ENCODE measurements at places on chromosomes 7 and 10.

GRCh38 chr10:104122225-104123107 lies 495 bp downstream of the SFR1 start:
- DNase-seq: no peak

DNA sequence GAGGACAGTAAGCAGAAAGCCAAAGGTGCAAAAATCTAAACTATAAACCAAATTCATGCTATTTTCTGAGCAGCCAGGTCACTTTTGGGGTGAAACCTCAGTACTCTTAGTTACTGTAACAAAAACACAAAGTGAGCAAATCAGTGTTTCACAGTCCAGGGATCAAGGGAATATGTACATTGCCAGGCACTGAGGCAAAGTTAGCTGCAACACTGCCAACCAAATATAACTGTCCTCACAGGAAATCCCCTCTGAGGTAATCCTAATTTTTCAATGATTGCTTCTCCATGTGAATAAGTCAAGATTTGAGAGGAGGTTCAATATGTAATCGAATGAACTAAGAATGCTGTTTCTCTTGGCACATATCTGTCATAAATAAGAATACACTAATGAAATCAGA lies 229.7 kb downstream of the TSPAN12 start:
- no peak for DNase-seq

DNA sequence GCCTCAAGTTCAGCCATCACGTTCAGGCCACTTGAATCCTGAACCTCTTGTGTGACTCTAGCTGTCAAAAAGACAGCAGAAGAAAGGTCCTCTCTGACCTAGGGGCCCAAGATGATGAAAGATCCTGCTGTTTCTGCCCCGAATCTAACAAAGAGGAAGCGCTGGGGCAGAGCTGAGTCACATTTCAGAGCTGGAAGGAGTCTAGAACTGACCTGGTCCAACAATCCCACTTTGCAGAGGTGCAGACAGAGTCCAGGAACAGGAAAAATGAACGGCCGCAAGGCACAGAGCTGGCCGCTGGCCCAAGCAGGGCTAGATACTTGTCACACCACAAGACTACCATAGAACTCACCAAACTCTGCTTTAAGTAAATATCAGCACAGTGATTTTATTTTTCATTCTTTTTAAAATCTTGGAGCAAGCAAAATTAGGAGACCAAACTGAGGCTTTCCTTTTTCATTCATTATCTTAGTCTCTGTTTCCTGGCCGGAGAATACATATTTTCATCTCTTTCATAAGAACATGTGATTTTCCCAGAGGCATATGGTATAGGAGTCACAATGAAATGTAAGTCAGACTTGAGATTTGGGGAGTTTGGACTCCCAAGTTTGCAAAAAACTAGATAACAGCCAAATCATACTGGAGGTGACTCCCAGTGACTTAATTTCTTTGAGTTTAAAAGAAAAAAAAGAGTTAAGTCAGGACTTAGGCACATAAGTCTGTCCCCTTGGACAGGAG lies 52.8 kb downstream of the CHST15 start:
- DNase-seq: no peak

- peak; percentile 67 for DNase-seq
Measured at GRCh38 chr10:73781879-73782748, at the start of gene CHCHD1. Gene CHCHD1 (plus strand): TSS chr10:73782048. CDS start chr10:73782076, 28 bp downstream.

- DNase-seq: no peak
Measured at GRCh38 chr7:79118143-79118542, 335.3 kb downstream of the MAGI2 start.

- no peak for DNase-seq
Measured at GRCh38 chr10:113069595-113069994, 119.5 kb downstream of the TCF7L2 start.

DNA sequence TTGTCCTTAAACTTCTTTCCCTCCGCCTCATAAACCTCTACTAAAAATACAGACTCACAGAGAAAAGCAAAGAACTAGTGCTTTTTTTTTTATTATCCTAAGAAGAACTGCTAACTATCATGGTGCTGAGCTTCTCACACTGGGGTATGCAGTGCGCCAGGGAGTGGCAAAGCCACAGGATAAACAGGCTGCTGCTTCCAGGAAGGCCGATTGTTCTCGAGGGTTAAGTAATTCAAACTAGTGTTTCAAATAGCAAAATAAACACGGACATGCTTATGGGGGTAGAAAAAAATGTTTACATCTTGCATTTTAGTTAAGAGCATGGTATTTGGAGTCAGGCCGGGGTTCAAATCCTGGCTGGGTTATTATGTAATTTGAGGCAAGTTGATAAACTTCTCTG lies 157.0 kb downstream of the TAX1BP1 start:
- DNase-seq: no peak

DNA sequence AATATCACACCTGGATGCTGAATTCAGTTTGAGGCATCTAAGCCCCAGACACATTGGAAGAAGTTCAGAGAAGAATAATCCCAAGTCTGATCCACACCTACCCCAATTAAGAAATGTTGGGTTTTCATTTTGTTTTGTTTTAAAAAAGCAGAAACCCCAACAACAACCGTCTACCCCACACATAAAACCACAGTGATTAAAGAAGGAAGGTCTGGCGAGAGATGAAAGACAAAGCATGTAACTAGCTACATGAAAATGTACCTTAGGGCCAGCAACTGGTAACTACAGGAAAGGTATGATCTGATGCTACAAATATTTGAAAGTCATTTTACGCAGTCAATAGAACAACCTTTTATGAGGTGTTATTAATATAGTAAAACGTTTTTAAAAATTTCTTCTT lies 1112.3 kb downstream of the GATA3 start:
- no peak for DNase-seq

GRCh38 chr7:158237672-158238335 lies 349.8 kb downstream of the PTPRN2 start:
- no peak for DNase-seq

- no peak for DNase-seq
Measured at GRCh38 chr10:2414039-2414438, 653.3 kb upstream of the PFKP start.
